AG09319 (cell line): ENCODE measurements at places on chromosomes 6 and 20.

DNA sequence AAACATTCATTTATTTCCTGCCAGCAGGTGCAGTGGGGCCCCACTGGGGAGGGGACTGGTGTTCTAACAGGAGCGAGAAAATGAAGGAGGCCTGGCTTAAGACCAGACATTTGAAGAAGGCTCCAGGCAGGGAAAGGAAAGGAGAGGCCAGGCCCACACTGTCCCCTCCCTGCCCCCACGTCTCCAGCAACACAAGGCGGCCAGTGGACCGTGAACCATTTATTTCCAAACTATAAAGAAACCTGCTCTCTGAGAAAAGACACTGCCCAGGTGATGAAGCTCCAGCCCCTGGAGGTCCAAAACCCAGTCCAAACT is 41.4 kb upstream of the CDH22 start:
- DNase-seq, result no peak

DNA sequence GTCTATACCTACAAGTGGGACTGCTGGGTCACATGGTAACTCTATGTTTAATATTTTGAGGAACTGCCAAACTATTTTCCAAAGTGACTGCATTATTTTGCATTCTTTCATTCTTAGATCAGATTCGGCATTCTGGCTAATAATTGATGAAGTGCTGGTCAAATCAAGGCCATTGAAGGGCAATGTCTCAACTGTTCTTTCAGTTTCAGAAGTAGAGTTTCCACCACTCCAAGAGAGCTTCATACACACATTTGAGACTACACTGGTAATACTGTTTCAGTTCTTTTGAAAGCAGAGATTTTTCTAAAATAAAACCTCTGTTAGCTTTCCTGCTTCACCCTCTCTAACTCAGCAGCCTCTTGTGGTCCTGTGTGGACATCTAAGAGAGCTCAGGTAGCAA is 154.5 kb downstream of the CFAP61 start:
- no peak for DNase-seq

DNA sequence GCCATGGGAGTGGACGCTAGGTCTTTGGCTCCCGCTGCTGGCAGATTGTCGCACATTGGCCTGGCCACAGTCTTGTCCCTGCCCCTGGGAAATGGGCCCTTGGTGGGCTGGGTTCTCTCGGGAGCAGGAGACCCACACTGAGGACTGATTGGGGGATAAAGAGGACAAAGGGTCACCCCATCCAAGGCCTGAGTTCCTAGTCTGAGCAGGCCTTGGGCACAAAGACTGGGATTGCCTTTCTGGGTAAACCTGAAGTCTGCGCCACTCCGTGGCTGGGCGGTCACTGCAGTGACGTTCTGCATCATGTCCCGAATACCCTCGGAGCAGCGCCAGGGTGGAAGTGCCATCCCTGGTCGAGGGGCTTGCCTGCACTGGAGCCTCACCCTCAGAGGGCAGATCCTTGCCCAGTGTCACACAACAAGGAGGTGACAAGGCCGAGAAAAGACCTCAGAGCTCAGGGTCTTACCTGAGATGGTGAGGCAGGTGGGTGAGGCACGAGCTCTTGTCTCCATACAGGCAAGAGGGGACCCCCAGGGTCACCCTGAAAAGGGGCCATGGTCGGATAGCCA is 36.1 kb upstream of the ZBP1 start:
- DNase-seq, result no peak

DNA sequence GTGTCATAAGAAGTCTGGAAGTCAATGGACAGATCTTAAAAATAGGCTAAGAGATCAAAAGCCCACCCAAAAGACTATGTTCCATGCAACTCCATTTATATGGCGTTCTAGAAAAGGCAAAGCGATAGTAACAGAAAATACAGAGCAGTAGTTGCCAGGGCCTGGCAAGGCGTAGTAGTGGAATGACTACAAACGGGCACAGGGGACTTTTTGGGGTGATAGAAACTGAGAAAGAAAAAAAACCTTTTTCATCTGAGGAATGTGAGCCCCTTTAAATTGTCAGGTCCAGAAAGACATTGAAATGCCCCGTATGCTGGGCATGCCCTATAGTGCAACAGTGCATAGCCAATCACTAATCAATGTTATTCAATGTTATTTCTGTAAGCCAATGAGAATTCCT is 47.2 kb upstream of the FAM50B start:
- DNase-seq, result no peak

GRCh38 chr20:32063695-32064094 is 11.7 kb downstream of the HCK start:
- DNase-seq, result no peak

GRCh38 chr6:157456524-157456829 is 75.5 kb downstream of the ZDHHC14 start:
- no peak for DNase-seq

- DNase-seq, result no peak
These were observed 5.7 kb downstream of the LMBRD1 start for GRCh38 chr6:69791065-69791471.

- no peak for DNase-seq
These were observed 55.0 kb upstream of the IYD start for GRCh38 chr6:150313781-150314180.

DNA sequence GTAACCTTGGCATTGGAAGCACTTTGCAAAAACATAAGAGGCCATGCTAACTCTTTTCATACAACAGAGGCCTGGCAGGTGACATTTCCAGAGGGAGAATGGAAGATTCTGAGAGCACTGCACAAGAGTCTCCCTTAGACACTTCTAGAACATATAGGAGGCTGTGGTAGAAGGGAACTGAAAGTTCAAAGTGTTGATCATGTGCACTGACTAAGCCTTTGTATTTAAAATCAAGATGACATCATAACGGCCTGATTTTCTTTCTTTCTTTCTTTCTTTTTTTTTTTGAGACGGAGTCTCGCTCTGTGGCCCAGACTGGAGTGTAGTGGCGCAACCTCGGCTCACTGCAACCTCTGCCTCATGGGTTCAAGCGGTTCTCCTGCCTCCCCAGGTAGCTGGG is 26.8 kb upstream of the DNAAF9 start:
- DNase-seq, result no peak

GRCh38 chr20:12201289-12201991 is 283.7 kb downstream of the BTBD3 start:
- no peak for DNase-seq

DNA sequence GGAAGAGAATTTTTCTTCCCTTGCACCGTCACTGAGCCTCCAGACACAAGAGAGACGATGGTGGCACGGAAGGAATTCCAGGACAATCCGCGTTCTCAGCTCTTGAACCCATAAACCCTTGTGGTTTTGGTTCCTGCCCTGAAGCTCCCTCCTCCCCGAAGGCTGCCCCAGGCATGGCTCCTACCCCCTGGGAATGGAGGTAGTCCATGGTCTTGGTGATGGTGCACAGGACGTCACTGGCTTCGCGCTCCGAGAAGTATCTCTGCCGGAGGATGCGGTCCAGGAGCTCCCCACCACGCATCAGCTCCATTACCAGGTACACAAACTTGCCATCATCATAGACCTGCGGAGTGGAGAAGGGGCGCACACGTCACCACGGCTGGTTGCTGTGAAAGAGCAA is 47.5 kb upstream of the MPC1 start:
- DNase-seq, result no peak

DNA sequence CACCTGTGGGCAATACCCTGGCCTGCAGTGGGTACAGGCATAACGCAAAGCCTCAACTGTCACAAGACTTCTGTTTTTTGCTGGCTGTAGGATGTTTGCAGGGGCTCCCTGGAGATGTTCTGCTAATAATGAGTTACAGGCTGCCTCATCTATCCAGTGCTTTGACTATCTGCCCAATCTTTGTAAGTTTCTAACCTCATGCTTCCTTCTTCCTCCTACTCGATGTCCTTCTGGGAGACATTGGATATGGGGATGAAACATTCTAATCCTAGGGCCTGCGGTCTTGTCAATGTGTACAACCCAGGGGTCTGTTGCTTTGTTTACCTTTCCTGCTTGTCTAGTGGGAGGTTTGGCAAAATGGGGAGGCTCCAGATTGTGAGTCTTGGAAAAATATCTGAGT is 136.8 kb upstream of the TCF21 start:
- DNase-seq, result no peak

GRCh38 chr6:126807876-126808275 is 310.6 kb upstream of the RSPO3 start:
- no peak for DNase-seq

DNA sequence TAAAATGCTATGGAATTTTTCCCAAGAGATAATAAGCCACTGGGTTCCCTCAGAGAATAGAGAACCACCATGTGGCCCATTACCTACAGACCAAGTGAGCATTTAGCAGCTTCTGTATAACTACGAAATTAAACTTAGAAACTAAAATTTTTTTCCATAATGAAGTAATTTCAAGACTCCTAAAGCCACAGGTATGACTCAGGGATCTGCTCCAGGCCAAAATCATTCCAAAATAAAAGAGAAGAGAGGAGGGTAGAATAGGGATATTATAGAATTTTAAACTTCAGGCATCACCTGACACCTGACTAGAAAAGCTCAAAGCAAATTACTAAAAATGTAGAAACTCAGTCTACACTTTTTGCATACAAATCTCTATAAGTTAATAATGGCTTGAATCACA is 108.9 kb upstream of the DST start:
- DNase-seq, result no peak

DNA sequence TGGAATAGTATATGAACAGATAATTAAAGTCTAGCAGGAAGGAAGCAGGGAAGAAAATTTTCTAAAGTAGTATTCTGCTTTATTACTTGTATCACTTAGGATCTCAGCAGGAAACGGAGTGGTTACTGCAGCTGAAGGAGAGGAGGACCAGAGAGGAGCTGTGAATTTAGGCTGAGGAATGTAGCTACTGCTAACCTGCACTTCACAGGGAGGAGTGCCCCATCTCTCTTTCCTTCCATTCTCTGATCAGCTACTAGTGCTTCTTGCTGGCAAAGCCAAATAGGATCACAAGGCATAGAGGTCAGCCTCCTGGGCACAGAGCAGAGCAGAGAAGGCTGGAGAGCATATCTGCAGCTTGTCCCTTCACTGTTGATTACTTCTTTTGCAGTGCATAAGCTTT is 205.3 kb upstream of the ASCC3 start:
- no peak for DNase-seq

DNA sequence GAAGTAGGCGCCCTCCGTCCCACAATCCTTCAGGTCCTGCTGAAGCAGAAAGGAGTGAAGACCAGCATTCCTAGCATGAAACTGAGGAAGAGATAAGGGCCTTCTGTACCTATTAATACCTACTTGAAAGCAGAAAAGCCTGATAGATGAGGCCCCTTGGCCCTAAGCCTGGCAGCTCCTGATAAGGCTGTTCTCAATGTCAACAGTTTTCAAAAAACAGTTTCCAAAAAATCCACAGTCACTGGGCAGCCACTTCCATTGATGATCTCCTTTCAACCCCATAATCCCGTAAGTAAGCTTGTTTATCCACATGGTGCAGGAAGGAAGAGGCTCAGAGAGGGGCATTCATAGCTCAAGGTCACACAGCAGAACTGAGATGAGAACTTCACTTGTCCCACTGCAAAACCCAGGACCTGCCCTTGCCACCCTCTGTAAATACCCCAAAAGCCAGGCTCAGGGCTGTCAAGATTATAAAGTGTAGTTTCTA is 2.8 kb upstream of the E2F1 start:
- no peak for DNase-seq

GRCh38 chr20:8996817-8997512 is 71.9 kb upstream of the PLCB4 start:
- no peak for DNase-seq

DNA sequence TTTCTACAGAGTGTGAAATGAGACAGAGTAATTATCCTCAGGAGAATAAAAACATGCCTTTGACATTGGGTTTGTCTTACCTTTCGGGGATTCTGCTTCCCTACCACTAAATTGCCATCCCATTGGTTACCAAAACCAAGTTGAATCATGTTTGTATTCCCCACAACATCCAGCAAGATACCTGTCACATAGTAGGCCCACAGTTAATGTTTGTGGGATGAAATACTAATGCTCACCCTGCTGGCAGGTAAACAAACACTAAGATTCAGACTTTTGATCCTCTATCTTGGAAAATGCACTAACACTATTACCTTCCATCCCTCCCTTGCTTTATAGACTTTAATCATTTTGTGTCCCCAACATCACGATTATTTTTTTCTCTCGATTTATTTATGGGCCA is 8.2 kb upstream of the STXBP5 start:
- no peak for DNase-seq

- no peak for DNase-seq
These were observed 2.0 kb downstream of the DOK5 start for GRCh38 chr20:54477191-54477955.

DNA sequence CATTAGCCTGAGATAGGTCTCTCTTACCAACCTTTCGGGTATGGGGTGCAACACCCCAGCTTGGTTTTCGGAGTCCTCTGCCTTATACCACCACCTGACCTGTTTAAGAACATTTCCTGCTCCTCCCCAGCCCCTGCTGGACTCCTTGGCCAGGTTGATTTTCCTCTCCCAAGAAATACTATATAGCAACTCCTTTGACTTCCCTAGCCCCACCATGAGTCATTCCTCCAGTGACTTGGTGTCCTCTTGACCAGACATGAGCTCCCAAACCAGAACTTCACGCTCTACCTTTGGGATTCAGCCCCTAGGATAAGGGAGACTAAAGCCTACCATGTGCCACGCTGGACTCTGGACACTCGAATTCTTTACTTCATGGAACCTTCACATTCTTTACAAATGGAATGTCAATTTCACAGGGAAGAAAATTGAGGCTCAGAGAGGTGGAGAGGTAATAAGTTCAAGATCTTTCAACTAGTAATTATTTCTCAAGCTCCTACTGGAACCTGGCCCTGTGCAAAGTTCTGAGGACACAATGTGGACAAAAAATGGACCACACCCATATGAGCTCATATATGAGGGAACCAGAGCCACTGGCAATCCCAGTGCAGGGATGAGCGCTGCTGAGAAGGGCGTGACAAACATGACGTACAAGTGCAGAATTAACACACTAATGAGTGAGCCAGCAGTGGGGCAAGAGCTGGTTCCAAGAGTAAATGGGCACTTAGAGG is 48.2 kb downstream of the SIRPA start:
- DNase-seq, result no peak

GRCh38 chr20:25274481-25274880 is 26.6 kb downstream of the PYGB start:
- no peak for DNase-seq

DNA sequence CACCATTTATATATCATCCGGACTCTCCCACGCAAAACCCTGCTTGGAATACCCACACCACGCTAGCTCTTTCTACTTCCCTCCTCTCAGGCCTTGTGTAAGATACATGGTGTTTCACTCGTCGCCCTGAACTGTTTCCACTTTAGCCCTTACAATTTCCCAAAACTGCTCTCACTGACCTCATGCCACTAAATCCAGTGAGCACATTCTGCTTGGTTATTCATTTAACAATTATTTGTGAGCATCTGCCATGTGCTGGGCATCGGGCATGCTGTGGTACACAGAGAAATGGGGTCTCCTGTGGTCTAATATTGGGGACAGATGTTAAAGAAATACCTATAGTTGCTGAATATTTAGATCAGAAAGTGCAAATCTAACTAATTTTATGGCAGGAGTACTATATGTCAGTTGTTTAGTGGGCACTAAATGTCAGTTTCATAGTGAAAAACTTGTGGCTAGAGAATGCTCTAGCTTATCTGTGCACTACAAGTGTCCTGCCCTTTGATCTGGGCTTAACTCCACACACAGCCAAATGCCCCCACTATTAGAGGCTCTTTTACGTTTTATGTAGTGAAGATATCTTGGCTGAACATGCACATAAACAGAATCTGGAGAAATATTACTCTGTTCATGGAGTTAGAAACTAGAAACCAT is 41.0 kb downstream of the PLEKHG1 start:
- no peak for DNase-seq
